ENCODE measurements at places on chromosomes 3 and 15.

- DNase-seq, result peak; percentile 60
These were observed 41.9 kb downstream of the SMAD6 start for GRCh38 chr15:66743703-66744536.

DNA sequence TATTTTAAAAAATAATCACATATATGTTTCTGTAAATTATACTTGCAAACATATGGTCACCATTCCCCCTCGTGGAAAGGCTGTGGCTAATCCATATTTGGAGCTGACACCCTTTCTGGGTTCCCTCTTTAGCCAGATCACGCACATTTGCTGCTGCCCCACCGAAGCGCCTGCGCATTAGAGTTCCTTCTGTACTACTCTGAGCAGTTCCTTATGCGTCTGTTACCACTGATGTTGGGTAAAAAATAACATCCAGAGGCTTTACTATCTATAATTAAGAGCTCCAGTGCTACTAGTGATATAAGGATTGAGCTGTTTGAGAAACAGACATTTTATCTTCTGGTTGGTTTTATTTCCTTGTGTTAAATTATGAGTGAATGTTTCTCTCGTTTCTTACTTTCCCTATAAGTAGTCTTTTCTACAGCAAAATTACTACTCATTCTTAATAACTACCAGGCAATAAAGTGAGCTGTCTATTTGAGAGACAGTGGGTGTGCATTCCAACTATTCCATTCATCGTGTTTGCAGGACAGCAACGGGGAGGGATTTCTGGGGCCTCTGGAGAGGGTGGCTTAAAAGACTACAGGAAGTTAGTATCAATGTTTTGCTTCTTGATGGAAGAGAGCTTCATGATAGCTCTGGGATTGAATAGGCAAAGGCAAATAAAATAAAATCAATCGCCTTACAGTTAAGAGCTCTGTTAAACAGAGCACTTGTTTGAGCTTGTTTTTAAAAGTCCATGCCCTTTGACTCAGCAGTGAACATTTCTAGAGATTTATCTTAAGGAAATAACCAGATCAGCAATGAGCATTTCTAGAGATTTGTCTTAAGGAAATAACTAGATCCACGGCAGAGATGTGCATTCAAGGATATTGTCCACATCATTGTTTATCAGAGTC lies 245.2 kb downstream of the CD47 start:
- peak; percentile 20 for DNase-seq

DNA sequence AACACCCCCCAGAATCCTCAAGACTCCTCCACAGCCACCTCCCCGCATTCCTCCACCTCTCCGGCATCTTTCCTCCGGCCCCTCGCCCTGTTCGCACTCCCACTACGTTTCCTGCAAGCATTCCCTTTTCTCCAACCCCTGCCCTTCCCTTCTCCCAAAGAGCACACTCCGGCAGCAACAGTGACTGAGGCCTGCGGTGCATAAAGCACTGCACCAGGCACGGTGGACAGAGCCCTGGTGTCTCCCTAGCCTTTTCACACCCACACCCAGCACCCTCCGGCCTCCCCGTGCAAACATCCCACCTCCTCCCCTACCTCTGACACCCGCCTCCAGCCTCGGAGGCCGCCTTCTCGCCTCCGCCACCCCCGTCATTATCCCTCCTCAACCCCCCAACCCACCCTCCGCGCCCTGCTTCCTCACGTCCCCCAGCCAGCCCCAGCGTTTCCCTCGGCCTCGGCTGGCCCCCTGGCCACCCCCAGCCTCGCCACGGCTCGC lies 577 bp downstream of the ZNF148 start:
- peak; percentile 47 for DNase-seq

- peak; percentile 95 for DNase-seq
These were observed 88.6 kb upstream of the ZNF385D start for GRCh38 chr3:21839592-21839991.

- DNase-seq, result no peak
These were observed 283.9 kb upstream of the THBS1 start for GRCh38 chr15:39296955-39297354.

DNA sequence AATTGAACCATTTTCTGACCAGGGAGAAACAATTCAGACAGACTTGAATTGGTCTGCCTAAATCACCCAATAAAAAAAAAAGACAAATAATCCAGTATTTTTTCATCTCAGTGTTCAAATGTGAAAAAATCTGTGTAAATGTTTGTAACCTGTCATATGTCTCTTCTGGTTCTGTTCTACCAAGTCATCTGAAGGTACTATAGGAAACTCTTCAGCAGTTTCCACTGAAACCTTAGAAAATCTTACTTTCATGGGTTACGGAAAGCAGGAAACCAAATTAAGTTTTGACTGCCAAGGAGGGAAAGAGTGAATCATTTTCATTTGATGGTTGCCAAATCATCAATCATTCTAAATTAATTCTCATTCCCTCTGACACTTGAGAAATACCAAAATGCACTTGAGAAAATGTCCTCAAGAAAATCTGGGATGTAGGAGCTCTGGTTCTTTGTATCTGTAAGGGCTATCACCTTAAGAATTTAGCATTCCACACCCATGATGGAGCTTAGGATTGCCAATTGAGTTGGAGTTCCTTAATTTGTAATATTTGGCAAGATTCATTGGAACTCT lies 278.2 kb upstream of the KCNH8 start:
- no peak for DNase-seq

- no peak for DNase-seq
These were observed 890.9 kb upstream of the CFAP20DC start for GRCh38 chr3:59940718-59941117.

DNA sequence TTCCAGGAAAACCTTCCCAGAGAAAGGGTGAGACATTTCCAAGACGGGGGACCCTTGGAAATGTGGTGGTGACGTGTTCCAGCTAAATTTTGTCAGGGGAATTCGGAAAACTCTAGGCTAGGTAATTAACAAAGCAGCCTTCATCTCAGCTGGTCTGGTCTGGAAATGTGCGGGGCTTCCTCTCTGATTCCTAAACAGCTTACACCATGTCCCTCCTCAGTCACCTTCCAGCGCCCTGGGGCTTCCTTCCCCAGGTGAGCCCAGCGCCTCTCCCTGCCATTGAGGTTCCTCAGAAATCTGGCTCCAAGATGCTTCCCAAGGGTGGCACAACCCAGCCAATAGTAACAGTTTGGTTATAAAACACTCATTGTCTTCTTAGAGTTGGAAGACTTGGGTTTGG lies 571 bp downstream of the ACAD9 start:
- DNase-seq, result no peak

- DNase-seq, result peak; percentile 27
These were observed 51.1 kb downstream of the PARP15 start for GRCh38 chr3:122628567-122628966.

DNA sequence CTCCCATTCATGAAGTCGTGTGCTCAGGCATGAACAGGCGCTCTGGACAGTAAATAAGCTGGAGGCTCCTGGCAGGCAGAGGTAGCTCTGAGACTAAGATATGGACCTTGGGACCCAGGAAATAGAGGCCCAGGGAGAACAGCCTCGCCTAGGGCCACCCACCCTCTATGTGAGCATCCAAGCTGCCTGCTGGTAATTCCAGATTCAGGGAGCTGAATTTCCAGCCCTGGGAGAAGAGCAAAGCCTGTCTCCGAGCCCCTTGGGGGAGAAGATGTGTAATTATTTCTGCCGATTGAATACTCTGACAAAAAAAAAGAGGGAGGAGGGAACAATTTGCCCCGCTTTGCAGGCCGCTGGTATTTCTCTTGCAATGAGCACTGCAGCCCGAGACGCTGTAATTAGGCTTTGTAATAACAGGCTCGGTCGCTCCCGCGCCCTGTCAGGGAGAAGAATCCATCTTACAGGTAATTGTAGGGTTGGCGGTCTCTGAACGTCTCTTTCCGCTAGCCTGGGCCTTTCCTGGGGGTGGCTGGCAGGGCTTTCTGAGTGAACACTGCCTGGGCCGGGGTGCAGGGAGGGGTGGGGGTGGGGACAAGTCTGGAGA lies 131.5 kb downstream of the WNT7A start:
- DNase-seq, result no peak

- DNase-seq, result no peak
These were observed 713.9 kb upstream of the GBE1 start for GRCh38 chr3:82475306-82475705.

- DNase-seq, result no peak
These were observed 173.7 kb upstream of the SLC2A2 start for GRCh38 chr3:171200052-171200749.

DNA sequence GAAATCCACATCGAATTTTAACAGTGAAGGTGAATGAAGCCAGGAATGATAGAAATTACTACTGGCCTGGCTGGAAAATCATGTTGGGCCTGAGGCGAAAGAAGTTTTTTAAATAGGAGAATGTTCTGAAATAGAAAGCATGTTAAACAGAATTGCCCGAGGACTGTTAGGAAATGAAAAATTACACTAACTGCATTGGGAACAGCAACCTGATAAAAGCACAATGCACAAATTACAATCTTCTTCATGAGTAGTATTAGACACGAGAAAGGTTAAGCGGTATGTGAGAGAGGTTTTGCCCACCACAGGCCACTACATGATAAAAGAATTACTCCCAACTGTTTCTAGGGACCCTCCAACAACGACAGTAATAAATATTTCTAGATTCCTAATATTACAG lies 18.9 kb downstream of the GBE1 start:
- DNase-seq, result no peak

DNA sequence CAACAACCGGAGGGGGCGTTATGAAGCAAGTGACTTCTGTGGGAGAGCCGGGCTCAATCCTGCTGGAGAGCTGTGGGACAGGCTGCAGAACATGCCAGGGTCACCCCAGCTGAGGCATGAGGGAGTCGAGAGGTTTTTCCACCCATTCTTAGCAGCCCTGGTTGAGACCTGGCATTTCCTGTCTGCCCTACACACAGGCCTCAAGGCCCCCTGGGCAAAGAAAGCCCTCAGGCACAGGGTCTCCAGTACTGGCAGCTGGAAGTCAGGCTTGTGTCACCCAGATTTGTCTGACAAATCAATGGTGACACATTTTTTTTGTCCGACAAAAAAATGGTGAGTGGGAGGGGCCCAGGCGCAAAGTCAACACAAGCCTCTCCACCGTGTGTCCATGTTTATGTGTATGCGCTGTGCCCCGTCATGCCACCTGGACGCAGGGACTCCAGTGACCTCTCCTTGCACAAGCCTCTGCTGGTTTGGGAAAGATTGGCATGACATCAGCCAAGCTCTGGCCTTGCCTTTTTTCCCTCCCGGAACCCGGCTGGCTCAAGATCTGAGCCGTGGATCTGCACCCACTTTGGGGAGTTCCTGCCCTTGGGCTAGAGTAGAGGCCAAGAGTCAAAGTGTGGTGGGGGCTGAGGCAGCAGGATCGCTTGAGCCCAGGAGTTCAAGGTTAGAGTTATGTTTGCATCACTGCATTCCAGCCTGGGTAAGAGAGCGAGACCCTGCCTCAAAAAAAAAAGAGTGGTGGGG lies 20.8 kb upstream of the ALAS1 start:
- DNase-seq, result no peak

- DNase-seq, result peak; percentile 49
These were observed 289.0 kb upstream of the RASGRP1 start for GRCh38 chr15:38853608-38854007.

DNA sequence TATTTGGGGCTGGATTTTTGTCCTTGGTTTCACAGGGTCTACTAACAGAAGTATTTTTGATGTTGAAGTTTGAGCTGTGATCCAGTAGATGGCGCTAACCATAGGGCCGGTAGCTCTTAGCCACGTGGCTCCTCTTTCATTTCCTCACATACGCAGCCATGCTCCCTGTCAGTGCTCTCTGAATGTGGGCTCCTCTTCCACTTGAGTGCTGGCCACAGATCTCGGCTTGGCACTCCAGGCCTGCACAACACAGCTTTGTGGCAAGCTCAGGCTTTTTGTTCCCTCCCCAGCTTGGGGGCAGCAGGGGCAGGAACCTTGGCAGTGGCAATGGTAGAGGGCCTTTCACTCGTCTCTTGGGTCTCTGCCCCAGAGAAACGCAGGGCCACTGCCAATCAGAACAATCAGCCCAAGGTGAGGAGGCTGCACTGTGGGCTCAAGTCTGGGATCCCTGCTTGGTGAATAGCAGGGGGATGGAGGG lies 18.6 kb upstream of the DNAAF4 start:
- DNase-seq, result peak; percentile 77

GRCh38 chr3:107235928-107236315 lies 141.3 kb upstream of the CCDC54 start:
- peak; percentile 97 for DNase-seq

DNA sequence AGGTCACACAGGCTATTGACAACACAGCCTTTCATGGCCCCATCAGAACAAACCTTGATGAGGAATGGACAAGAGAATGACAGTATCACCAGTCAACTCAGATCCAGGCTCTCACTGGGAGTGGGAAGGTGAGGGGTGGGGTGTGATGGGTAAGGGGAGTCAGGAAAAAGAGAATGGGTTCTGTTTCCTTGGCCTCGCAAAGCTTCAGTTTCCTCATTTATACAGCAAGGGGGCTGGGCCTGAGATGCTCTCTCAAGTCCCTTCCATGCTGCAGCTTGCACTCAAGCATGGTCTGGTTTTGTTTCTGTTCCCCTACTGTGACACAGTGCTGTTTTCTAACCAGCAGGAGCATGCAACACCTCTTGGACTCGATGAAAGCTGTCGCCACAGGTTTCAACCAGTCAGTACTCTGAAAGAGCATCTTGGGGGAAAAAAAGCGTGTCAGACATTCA lies 65.7 kb upstream of the IL12A start:
- DNase-seq, result no peak

DNA sequence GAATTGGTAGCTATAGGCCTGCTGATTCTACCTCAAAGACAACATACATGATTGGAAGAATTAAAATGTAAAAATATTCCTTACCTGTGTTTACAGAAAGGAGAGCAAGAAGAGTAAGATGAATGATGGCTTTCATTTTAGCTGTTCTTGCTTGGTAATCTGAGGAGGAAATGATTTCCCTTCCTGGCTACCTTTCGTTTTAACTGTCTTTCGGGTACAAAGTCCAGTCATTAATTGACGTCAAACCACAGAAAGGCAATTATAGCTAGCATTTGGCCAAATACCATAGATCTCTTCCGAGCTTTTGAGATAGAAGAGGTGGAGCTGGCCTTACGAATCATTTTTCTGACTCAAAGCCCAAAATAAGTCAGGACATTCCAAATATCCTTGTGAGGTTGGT lies at the start of gene MUC13:
MUC13 (minus strand) TSS at position 175 of the 400 bp plus-strand sequence; CDS start at position 136, 39 bp downstream.
- DNase-seq, result no peak

GRCh38 chr15:89393056-89393455 lies 58.4 kb upstream of the POLG start:
- DNase-seq, result no peak

- DNase-seq, result no peak
These were observed 76.4 kb downstream of the EBLN2 start for GRCh38 chr3:73137736-73138403.

DNA sequence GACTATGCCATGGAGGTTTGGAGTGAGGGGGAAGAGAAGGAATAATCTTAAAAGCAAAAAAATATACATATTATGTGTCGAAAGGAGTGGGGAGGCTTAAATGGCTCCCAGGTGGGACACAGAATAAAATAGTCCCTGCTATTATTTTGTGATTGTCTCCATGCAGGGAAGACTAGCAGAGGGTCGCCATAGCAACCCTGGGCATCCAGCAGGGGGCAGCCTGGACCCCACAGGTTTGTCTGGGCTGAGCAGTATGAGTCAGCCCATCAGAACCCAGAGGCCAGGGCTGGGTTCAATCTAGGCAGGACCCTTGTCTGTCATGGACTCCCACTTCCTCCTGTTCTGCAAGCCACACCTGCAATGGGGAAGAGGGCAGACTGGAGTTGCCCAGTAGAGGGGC lies 17.6 kb upstream of the LINGO1 start:
- peak; percentile 16 for DNase-seq

GRCh38 chr3:45611628-45612081 lies 17.1 kb downstream of the LIMD1 start:
- no peak for DNase-seq

GRCh38 chr15:69758810-69759790 lies 306.5 kb downstream of the RPLP1 start:
- DNase-seq, result peak; percentile 68

GRCh38 chr3:142844339-142844977 lies 44.4 kb downstream of the PCOLCE2 start:
- DNase-seq, result peak; percentile 77
